CD4-positive, alpha-beta T cell (primary cell): ENCODE measurements at places on chromosomes 7 and 10.

DNA sequence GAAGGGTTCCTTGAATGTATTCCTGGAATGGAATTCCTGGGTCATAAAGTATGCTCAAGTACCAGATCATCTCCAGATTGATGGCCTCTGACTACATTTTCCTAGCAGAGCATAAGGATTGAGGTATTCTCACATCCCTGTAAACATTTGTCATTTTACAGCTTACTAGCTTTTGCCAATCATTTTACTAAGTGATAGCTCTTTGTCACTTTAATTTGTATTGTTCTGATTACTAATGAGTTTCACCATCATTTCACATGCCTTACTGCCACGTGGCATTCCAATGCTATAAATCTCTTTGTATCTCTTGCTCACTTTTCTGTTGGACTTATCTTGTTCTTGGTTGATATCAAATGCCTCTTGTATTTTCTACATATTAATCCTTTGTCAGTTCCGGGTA lies 68.6 kb upstream of the CACNB2 start:
- no peak for DNase-seq

- DNase-seq, result no peak
These were observed 68.8 kb downstream of the ARMH3 start for GRCh38 chr10:101987136-101987535.

DNA sequence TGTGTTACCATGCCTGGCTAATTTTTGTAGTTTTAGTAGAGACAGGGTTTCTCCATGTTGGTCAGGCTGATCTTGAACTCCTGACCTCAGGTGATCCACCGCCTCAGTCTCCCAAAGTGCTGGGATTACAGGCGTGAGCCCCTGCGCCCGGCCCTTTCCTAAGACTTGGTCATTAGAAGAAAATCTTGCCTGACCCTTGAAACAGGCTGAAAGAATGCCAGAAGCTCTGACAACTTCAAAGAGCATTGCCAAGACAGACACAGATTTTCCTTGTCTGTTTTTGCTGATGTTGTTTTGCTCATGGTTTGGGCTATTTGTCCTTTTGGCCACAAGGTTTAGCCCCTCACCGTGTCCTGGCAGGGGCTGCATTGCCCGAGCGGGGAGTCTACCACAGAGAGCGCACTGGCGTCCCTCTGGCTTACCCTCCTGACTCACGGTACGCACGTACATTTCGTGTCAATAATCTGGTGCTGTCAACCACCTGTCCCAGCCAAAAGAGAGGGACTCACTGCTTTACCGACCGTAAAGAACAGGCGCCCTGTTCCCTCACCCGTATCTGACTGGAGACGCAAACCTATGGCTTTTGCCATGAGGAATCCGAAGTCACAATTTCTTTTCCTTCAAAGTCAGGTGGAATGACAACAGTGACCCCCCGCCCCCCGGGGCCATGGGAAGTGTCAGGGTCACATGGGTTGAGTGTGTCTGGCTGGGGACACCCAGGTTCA lies 10.1 kb upstream of the INPP5A start:
- DNase-seq, result no peak

GRCh38 chr7:28266402-28266801 lies 85.8 kb upstream of the JAZF1 start:
- DNase-seq, result no peak

DNA sequence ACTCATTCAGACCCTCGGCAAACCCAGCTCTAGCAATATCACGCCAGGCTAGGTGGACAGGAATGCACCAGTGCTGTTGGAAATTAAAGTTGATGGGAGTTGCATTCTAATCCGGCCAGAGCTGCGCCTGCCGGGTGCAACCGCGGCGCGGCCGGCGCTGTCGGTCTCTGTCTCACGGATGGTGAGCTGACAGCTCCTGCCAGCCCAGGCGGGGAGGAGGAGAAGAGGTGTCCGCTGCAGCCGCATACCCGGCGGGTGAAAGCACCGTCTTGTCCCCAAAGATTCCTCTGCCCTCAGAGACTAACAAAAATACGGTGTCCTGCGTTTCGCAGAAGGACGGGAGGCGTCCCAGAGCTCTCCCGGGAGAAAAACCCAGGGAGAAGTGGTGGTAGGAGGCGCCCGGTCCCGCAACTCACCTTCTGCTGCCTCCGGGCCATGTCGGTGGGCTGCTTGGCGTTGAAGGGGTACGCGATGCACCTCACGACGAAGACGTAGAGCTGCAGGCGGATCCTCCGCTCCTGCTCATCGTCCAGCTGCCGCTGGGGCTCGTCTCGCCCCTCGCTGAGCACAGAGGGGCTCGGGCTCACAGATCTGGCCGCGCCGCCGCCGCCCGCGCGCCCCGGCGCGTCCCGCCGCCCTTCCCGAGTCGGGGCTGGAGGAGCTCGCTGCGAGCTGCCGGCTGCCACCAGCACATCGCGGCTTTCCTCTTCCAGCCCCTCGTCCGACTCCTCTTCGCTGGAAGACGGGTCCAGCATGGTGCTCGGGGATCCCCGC lies 490 bp downstream of the CADPS2 start:
- DNase-seq, result no peak

DNA sequence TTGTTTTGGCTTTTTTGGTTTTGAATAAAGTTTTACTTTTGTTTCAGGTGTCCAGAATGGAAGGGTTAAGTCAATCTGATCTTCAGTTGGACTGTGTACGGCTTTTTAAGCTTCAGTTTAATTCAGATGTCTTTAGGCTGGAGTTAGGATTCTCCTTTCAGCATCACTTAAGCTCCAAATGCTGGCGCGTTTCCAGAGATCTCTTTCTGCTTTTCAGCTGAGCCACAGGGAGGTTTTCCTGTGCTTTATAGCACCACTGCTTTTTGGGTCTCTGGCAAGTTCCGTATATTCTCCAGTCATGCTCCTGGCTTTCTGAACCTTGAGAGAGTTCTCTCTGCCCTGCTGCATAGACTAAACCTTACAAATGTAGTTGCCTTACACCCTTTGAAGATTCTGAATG lies 60.0 kb downstream of the VTI1A start:
- DNase-seq, result no peak

GRCh38 chr10:133375357-133376115 lies 2.4 kb upstream of the ECHS1 start:
- no peak for DNase-seq

GRCh38 chr10:109618748-109619147 lies 304.6 kb downstream of the XPNPEP1 start:
- DNase-seq, result no peak

GRCh38 chr7:23205577-23205908 lies 23.7 kb downstream of the NUP42 start:
- DNase-seq, result no peak

- no peak for DNase-seq
These were observed 9.5 kb upstream of the ADAM12 start for GRCh38 chr10:126397640-126398382.

- DNase-seq, result no peak
These were observed 55.7 kb downstream of the DDC start for GRCh38 chr7:50509459-50509858.

DNA sequence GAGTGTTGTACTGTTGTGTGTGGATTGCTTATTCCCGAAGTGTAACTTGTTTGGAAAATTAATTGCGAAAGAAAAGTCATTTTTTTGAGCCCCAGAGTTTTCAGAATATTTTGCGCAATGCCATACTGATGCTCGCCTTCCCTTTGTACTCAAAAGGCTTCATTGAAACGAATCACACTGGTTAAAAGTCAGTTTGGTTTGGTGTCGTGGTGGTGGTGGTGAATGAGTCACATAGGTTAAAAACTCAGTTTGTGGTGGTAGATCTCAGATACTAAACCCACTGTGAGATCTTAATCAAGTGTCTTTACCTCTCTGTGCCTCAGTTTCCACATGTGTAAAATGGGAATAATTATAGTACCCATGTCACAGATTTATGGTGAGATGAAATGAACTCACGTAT lies 61.1 kb upstream of the IL6 start:
- DNase-seq, result no peak

GRCh38 chr7:140242057-140243031 lies 65.6 kb upstream of the KDM7A start:
- no peak for DNase-seq

- DNase-seq, result peak; percentile 62
These were observed 97.3 kb upstream of the SFMBT2 start for GRCh38 chr10:7507887-7508726.

- DNase-seq, result peak; percentile 39
These were observed 206 bp downstream of the UPF2 start for GRCh38 chr10:12042409-12042796.

GRCh38 chr10:68559251-68559650 lies 886 bp upstream of the TET1 start:
- no peak for DNase-seq

GRCh38 chr7:44761207-44762161 lies 12.8 kb downstream of the ZMIZ2 start:
- no peak for DNase-seq

GRCh38 chr10:5953676-5954075 lies 23.7 kb downstream of the IL15RA start:
- DNase-seq, result no peak

GRCh38 chr7:42605406-42606192 lies 306.3 kb downstream of the C7orf25 start:
- no peak for DNase-seq
